AG10803 (cell line): ENCODE measurements at places on chromosomes 6 and 20.
A peak's percentile ranks its signal among the peaks of the same experiment; 100 is the strongest.

DNA sequence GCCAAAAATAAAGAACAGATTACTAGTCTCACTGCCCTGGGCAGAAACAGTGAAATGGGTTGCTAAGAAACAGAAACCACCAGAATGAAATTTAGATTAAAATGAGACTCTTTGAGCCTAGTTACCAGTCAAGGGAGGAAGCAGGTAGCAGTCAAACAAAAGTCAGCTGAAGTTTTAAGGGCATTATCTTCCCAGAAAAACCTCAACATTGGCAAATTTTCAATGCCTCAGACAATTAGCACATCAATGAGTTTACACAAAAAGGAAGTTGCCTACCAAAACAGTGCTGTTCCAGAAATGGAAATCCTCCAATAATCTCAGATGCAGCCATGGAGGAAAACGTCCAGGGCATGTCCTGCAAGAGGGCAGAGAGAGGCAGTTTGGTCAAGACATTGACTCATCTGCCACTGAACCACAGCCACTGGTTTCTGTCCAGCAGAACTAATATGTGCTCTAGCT, 399.7 kb upstream of the ADGRB3 start:
- no peak for DNase-seq

GRCh38 chr6:11214084-11214833, 18.2 kb downstream of the NEDD9 start:
- DNase-seq: peak; percentile 26

- no peak for DNase-seq
Observed at GRCh38 chr20:32458061-32458836, 100.1 kb downstream of the ASXL1 start.

- no peak for DNase-seq
Observed at GRCh38 chr6:3363296-3364025, 93.4 kb downstream of the SLC22A23 start.

DNA sequence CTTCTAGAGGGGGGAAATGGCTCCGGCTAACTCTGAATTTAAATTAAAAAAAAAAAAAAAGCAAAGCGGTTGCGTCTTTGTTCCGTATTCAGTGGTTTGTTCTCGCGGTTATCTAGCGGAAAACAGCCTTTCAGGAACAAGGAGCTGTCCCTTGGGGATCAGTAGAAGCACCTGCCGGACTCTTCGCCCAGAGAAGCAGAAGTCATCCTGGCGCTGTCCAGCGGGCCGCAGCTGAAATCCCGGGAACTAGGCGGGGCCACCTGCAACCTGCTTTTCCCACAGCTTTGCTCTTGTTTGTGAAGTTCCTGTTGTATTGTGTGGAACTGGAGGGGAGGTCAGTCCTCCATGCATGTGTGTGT, 43.9 kb upstream of the GJE1 start:
- peak; percentile 28 for DNase-seq

GRCh38 chr20:35039146-35039545, 53.5 kb downstream of the TRPC4AP start:
- no peak for DNase-seq

- DNase-seq: peak; percentile 20
Observed at GRCh38 chr6:113651120-113651519, 206.0 kb upstream of the MARCKS start.

DNA sequence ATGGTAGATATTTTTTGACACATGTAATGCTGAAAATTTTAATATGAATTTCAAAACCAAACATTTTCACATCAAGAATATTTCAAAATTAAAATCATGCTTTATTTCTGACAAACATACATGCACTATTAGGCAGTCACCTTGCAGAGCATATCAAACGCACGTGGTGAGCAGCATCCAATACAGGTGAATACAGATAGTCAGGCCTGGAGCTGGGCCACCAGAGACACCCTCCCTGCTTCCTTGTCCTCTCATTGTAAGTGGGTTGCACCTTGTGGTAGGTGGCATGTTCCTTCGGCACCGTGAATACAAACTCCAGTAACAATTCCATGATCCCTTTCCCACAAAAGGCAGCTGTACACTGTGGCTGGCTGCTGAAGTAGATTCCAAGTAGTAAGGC, 8.9 kb downstream of the REV3L start:
- DNase-seq: no peak

DNA sequence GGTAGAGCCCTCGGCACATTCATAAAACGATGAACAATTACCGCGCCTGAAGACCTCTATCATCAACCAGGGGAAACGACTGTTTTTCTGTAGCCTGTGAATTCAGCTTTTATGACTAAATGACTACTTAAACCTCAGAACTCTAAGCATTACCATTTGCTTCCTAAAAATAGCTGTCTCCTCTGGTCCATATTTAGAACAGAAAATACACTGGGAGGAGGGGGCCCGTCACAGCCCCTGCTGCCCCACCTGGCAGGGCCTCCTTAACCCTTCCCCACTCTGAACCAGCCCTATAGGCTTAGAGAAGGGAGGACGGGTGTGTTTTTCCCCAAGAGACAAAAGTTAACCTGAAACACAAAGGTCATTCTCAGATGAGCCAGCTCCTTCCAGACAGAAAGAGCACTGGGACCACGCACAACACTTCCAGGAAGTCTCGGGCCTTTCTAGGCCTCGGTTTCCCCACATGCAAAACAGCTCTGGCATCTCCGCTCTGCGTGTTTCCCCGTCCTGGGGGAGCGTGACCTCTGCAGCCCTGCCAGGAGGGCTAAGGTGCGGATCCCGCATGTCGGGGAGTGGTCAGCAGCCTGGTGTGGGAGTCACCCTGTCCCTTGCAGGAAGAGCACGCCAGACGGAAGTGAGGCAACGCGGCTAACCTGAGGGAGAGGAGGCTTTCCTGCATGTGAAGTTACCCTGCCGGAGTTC, 193.9 kb downstream of the DLL1 start:
- no peak for DNase-seq

GRCh38 chr6:140070846-140071473, 696.5 kb upstream of the CITED2 start:
- peak; percentile 93 for DNase-seq
